ENCODE measurements at places on chromosomes 5 and 9. TPM values are rescaled to one million over a fixed set of nuclear protein-coding genes. Genes with fewer than 3 reads are reported as not detected.
A peak's percentile ranks its signal among the peaks of the same experiment; 100 is the strongest.

GRCh38 chr9:33782395-33783152, 12.8 kb upstream of the PRSS3 start:
- DNase-seq, result no peak

DNA sequence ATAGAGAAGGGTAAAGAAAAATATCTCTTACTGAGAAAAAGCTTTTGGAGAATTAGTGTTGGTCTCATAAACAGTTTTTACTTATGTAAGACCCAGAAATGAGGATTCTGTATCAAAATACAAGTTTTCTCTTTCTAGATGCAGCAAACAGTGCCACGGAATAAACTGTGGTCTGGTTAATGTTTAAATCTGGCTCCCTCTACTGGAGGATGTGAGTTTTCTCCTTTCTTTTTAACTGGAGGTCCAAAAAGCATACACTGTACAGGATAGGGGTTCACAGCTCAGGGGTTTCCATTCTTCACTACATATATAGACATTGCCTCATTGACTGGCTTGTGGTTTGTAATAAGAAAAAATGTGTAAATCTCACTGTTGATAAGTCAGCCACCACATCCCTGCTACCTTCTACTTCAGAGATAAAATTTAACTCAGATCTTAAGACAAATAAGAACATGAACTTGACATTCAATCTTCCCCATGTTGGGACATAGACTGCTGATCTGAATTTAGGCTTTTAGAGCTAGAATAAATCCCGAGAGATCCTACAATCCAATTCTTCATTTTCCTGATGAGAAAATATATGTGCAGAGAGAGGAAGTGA, 98.9 kb downstream of the CFAP95 start:
- peak; percentile 75 for DNase-seq

DNA sequence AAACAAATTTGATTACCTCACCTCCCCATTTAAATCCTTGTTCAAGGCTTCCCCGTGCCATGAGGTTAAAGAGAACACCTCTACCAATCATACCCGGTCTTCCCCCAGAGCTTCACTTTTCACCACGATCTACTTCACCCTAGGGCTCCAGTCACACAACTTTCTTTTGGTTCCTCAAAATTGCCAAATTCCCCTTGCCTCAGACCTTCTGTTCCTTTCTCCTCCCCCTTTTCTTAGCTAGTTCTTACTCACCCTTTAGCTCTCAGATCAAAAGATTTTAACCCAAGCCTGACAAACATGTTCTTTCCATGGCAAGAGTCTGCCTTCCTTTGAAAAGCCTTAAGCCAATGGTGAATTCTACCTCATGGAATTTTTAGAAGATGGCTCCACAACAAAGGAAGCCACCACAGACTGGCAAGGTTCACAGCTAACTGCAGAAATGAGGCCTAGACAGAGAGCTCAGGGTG, 56.7 kb downstream of the MAPKAP1 start:
- no peak for DNase-seq

DNA sequence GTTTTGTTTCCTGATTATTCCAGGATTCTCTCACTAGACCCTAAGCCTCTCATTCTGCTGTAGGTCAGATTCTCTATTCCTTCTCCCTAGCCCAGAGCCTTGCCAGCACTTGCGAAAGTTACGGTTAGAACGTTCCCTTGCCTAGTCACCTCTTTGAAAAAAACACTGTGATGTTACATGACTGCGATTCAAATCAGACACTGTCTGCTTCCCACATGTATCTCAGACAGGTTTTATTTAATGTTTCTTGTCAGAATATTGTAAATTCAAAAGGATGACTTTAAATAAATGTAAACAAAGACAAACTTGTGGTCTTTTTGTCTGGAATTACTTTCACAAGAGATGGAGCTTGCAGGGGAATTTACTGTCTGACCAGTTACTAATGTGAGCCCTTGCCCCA, 116.5 kb upstream of the OTULINL start:
- DNase-seq, result no peak

Gene PRR16
- 0.49 TPM for total RNA-seq

Gene ZNF879
- 1.4 TPM for total RNA-seq

DNA sequence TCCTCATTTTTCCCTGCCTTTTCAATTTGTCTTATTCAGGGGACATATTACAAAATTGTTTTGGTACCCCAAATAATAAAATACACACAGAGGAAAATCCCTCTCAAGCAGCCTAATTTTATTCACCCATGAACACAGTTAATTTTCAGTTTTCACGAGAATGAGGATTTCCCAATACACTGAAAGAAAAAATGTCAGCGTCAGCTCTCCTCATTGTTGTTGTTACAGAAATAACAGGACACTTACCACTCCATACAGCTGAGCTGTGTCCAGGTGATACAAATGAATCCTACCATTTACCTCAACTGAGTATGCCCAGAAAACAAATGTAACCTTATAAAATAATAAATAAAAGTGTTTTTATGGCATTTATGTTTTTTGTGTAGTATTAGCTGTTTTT, 144.6 kb upstream of the PCA3 start:
- DNase-seq, result no peak

DNA sequence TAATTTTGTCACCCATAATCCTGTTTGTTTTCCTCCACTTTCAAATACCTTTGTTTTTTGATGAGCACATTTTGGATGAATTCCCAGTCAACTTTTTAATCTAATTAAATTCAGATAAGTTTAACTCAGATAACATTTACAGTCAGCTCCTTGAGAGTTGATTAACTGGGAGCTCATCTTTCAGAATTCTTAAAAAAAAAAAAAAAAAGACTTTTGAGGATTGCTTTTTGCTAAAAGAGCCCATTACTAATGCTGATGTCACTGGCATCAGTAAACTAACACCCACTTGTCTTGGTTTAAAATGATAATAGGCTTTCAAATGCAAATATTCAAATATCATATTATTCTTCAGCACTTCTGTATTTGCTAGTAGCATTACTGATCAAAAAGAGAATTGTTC, 47.1 kb upstream of the NFIB start:
- no peak for DNase-seq

GRCh38 chr9:38119560-38120236, 50.7 kb upstream of the SHB start:
- DNase-seq, result no peak

DNA sequence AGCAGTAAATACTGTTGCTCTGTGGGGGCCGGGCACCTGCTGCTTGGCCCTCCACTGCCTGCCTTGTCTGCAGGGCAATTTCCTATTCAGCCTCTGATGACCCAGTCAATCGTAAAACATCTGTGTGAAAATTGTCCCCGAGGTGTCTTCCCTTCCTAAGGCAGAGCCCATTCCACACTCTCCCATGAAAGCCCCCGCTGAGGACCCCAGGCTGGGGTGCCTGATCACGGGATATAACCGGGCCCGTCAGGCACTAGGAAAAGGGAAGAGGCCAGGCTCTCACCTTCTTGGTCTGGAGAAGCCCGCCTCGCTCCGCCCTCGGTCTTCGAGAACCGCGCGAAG, 27.2 kb upstream of the SCGB3A1 start:
- no peak for DNase-seq

GRCh38 chr5:119746984-119747383, 117.6 kb downstream of the FAM170A start:
- DNase-seq, result no peak

DNA sequence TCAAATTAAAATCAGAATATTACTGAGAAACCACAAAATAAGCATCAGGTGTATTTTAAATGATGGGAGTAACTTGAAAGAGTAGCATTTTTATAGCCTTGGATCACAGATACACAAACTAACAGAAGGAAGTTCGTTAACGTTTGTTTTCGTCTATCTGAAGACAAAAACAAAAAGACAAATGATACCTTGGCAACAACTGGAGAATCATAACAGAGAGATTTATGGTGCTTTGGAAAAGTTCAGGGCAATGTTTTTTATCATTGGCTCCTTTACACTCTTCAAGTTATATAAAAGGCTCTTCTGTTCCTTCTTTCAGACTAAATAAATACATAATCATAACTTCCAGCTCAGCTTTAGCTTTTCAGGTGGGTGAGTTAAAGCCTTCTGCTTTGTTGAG, 128.1 kb upstream of the VLDLR start:
- no peak for DNase-seq

Gene GABRA6
- total RNA-seq, result not detected

GRCh38 chr5:64144425-64145215, 21.0 kb upstream of the RNF180 start:
- DNase-seq, result no peak

DNA sequence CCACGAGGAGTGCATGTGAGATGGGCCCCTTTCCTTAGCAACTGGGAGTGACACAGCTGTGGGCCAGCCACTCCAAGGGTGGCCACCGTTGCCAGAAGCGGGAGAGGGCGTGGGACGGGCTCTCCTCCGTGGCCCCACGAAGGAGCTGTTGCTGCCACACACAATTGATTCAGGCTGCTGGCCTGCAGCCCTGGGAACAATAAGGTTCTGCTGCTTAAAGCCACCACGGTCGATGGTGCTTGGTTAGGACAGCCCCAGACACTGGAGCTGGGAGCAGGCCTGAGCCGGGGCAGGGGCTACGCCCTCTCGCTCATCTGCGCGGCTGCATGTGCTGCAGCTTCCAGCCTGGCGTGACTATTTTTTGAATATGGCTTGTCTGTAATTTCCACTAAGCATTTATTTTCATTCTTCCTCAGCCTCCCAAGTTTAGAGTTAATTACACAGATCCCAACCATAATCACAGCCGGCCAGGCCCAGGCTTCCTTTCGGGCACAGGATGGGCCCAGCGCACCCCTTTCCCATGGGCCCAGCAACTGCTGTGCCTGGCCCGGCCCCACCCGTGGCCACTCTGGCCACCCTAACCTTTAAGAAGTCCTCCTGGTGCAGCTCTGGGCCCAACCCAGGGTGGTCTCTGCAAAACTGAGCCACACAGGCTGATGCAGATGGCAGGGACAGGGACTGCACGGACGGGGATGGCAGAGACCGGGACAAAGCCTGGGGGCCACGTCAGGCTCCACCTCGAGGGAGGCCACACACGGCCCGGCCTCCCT, 49.7 kb downstream of the VAV2 start:
- no peak for DNase-seq

Gene CAMK2A
- total RNA-seq, result 0.31 TPM

- peak; percentile 28 for DNase-seq
These were observed 703.4 kb upstream of the GRAMD2B start for GRCh38 chr5:125719681-125720347.

Gene PLAC8L1
- not detected for total RNA-seq

GRCh38 chr9:100474082-100474923, 1.4 kb downstream of the TMEFF1 start:
- no peak for DNase-seq

Gene STOML2
- 450 TPM for total RNA-seq

GRCh38 chr5:53006911-53007890, 18.0 kb downstream of the ITGA2 start:
- DNase-seq, result no peak

GRCh38 chr5:88556406-88556805, 287.8 kb upstream of the TMEM161B start:
- peak; percentile 90 for DNase-seq

DNA sequence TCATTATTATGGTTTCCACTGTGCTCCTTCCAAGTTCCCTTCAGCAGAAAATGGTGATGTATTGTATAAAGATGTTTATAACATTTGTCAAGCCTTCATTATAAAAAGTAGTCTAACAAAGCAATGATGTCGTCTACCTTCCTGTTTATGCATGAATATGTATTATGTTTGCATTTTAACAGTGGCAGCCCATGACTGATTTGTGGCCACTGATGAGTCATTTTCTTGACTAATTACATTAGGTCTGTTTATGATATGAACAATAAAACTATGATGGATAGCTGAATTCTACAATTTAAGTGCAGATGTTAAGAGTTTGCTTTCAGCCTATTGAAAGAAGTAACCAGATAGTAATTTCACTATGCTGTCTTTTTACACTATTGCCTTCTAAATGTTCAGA, 75.4 kb upstream of the ADAMTS19 start:
- no peak for DNase-seq

GRCh38 chr9:119853126-119853525, 483.9 kb upstream of the BRINP1 start:
- no peak for DNase-seq

DNA sequence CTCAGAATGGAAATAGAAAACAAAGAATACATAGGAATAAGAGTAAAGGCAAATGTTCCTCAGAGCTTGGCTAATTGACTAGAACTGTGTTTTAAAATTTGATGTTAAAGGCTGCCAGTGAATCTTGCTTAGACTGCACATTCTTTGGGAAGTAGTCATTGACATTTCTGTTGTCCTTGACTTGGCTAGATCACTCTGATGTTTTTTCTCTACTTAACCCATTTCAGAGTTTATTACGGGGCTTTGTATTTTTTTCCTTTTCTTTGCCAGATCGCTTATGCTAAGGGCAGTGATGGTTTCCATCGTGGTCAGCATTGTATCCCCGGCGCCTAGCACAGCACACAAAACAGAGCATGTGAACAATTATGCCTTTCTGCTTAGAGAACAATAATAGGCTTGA, 1126.7 kb upstream of the CDH9 start:
- DNase-seq, result no peak

DNA sequence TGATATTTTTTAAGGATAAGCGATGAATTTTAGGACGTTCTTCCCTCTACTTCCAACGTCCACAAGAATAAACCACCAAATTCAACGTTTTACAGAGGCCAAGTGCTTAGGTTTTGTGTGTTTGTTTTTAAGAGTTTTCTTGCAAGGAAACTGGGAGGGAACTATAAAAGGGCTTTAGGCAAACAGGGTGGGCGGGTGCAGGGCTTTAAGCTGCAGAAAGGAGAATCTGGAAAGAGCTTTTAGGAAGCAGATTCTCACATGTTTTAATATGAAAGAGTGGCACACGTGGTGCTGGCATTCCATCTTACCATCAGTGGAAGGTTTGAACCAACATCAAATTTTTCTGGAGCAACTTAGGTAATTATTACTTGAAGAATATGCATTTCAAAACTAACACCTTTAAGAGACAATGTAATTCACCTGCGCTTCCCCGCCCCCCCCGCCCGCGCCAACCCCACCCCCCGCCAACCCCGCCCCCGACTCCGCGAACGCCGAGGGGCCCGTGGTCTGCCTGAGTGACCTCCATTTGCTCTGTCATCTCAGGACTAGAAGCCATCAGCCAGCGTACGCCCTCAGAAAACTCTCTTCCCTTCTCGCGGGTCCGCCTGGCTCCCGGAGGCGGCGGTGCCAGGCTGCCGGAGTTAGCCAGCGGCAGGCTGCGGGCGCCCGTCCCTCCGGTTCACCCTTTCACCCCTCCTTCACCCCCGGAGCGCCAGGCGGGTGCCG, 911 bp upstream of the PIK3R1 start:
- peak; percentile 45 for DNase-seq

Measured in G401 (cell line).